ENCODE measurements at places on chromosomes 7 and 10.
A peak's percentile ranks its signal among the peaks of the same experiment; 100 is the strongest.

- no peak for DNase-seq
Measured at GRCh38 chr10:102115775-102116174, 4.4 kb downstream of the LDB1 start.

DNA sequence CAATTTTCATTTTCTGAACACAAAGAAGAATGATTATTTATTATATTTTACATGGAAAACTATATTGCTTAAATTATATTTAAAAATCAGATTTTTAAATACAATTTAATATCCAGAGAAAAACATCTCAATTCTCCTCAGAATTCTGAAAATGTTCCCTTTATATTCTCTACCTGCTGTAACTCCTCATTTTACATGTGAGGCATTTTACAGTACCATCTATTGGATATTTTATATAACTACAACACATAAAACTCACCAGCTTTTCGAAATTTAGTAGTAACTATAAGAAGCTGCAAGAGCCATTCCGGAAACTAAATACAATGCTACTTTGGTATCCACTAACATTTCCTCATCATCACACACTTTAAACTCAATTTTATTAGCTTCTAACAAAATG lies 264.6 kb downstream of the DGKB start:
- no peak for DNase-seq

GRCh38 chr7:2751086-2751485 lies 63.1 kb downstream of the AMZ1 start:
- DNase-seq, result no peak

GRCh38 chr7:112023282-112023681 lies 182.9 kb downstream of the DOCK4 start:
- no peak for DNase-seq

GRCh38 chr10:103958996-103959395 lies 7.9 kb upstream of the SLK start:
- no peak for DNase-seq

GRCh38 chr7:29075606-29076005 lies 70.7 kb downstream of the CPVL start:
- DNase-seq, result no peak

GRCh38 chr7:20240080-20240926 lies 23.1 kb upstream of the MACC1 start:
- peak; percentile 16 for DNase-seq

- no peak for DNase-seq
Measured at GRCh38 chr7:99794585-99795502, 10.9 kb upstream of the CYP3A4 start.

GRCh38 chr7:24325708-24326107 lies 41.7 kb downstream of the NPY start:
- no peak for DNase-seq

- DNase-seq, result no peak
Measured at GRCh38 chr10:22618078-22618785, 96.1 kb downstream of the PIP4K2A start.

- no peak for DNase-seq
Measured at GRCh38 chr10:17883621-17884020, 68.1 kb upstream of the SLC39A12 start.

DNA sequence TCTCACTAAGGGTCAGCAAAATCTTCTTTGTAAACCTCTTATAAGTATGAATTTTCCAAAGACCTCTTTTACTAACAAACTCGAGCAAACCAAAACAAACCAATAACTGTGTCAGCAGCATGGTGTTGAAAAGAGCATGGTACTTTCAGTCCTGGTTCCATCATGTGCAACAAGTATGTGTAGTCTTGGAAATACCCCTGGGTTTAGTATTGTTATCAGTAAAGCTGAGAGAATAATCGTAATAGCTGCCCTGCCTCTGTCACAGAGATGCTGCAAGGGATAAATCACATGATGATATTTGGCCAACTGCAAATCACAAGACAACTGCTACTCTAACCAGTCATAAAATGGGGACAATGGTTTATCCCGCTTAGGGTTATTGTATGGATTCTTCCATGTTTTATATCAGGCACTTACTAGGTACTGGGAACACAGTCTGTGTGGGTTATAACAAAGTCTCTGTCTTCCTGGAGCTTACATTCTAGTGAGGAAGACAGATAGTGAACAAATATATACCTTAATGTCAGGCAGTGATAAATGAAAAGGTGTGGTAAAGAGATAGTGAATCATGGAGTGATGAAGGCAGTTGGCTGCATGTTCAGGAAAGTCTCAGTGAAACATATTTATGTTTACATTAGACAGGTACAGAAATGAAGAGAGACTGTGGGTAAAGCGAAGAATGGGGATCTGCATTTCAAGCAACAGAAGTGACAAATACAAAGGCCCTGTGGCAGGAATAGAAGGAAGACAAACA lies 60.5 kb upstream of the C10orf90 start:
- DNase-seq, result no peak

GRCh38 chr10:43181146-43181545 lies 42.9 kb downstream of the CSGALNACT2 start:
- no peak for DNase-seq

DNA sequence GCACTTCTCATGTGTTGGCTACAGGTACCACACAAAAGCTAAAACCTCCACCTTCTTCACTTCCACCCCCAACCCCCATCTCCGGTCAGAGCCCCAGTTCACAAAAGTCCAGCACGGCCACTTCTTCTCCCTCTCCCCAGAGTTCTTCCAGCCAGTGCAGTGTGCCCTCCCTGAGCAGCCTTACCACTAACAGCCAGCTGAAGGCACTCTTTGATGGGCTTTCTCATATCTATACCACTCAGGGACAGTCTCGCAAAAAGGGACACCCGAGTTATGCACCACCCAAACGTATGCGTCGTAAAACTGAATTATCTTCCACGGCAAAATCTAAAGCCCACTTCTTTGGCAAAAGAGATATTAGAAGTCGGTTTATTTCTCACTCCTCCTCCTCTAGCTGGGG lies 135.7 kb upstream of the SAMD8 start:
- no peak for DNase-seq

DNA sequence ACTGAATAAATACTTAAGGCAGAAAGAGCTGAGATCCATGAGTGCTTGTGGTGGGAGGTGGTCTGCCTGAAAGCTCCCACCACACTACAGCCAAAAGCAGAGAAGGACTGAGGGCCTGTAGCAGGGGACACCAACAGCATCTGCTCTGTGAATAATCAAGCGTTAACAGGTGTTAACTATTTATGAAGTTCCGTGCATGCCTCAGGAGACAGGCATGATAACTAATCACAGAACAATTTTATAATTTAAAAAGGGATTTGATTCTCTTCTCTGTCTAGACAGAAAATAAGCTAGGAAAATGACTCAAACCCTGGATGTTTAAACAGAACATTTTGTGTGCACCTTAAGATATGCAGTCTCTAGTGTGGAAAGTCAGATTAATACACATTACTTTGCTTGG lies 61.5 kb upstream of the GHITM start:
- no peak for DNase-seq

GRCh38 chr7:158027646-158028045 lies 560.0 kb downstream of the PTPRN2 start:
- no peak for DNase-seq
